ENCODE measurements at places on chromosomes 2 and 18. TPM values are rescaled to one million over a fixed set of nuclear protein-coding genes. Genes with fewer than 3 reads are reported as not detected.

- H3K4me3 ChIP-seq, result no peak overlapping the region
- H3K36me3 ChIP-seq, result no peaks in the 10 kb centered on the region
- no peaks in the 10 kb centered on the region for H3K27me3 ChIP-seq
- no peak overlapping the region for H3K27ac ChIP-seq
- no peaks in the 10 kb centered on the region for H3K4me1 ChIP-seq
- DNase-seq, result no peak
Measured at GRCh38 chr2:98394595-98395153, 48.4 kb downstream of the CNGA3 start.

DNA sequence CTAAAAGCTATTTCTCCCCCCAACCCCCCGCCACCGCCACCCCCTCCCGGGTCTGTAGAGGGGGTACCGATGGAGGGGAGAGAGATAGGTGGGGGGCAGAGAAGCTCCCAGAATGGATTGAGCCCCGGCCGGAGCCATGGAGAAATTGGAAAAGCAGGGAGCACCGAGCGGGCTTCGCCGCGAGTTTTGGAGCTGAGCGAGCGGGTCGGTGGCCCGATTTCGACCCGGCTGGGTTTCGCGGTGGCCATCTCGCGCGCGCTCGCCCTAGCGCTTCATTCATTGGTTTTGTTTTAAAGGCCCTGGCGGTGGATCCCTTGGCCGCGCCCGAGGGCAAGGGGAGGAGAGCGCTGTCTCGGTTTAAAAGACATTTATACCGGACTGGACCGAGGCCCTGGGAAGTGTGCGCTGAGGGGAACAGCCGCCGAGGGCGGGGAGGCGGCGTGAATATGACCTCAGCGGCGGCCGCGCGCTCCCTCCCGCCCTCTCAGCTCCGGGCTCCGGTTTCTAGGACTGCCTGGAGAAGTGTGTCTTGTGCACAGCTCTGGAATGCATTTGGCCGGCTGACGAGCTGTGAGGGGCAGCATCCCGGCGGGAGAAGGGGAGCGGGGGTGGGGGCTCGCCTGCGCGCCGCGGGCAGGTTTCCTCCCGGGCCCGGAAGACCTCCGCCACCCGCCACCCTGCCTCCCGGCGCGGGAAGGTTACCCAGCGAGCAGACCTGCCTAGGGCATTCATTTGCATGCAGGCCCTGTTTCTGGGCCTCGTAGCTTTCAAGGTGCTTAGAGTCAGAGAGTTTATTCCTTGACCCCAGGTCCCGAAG, 1.7 kb upstream of the SMAD7 start:
- DNase-seq, result peak; percentile 50
- H3K36me3 ChIP-seq, result no peaks in the 10 kb centered on the region
- H3K4me1 ChIP-seq, result peaks cover 34% of the 10 kb centered on the region
- H3K27ac ChIP-seq, result peak overlapping the region; percentile 82
- H3K4me3 ChIP-seq, result peak overlapping the region; percentile 78

- H3K27ac ChIP-seq, result no peak overlapping the region
- peaks cover 97% of the 10 kb centered on the region for H3K36me3 ChIP-seq
- no peak for DNase-seq
Measured at GRCh38 chr2:241087420-241088268, 14.4 kb downstream of the MTERF4 start.

Gene RGPD4
- not detected for total RNA-seq

Gene SIX2
- total RNA-seq, result 3.3 TPM

DNA sequence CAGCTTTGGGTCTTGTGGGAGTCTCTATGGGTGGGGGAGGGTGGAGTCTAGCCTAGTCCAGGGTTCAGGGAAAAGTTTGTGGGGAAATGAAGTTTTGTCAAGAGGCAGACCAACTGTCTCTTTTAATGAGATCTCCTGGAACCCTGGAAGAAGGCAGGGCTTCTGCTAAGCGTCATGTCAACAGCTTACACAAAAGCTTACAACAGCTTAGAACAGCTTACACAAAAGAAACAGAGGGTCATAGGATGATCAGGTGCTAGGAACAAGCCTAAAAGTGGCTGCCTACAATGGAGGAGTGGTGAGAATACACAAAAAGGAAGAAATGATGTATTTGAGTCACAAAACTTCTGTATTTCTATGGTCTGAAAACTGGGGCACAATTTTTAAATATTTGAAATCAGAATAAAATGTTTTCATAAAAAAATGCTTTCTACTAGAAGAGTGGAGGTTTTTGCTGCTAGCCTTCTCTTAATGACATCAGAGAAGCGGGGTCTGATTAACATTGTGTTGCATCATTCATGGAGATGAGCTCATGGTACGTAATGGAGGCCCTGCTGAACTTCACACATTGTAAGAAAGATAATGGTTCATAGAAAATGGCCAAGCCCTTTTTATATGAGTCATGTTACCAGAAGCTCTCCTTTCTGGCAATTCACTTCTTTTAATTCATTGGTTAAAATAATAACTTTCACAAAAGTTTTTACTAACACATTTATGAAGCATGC, 351.0 kb downstream of the PIK3C3 start:
- H3K4me3 ChIP-seq, result no peak overlapping the region
- H3K36me3 ChIP-seq, result no peaks in the 10 kb centered on the region
- H3K27me3 ChIP-seq, result no peaks in the 10 kb centered on the region
- no peak for DNase-seq
- no peaks in the 10 kb centered on the region for H3K4me1 ChIP-seq
- H3K27ac ChIP-seq, result no peak overlapping the region

DNA sequence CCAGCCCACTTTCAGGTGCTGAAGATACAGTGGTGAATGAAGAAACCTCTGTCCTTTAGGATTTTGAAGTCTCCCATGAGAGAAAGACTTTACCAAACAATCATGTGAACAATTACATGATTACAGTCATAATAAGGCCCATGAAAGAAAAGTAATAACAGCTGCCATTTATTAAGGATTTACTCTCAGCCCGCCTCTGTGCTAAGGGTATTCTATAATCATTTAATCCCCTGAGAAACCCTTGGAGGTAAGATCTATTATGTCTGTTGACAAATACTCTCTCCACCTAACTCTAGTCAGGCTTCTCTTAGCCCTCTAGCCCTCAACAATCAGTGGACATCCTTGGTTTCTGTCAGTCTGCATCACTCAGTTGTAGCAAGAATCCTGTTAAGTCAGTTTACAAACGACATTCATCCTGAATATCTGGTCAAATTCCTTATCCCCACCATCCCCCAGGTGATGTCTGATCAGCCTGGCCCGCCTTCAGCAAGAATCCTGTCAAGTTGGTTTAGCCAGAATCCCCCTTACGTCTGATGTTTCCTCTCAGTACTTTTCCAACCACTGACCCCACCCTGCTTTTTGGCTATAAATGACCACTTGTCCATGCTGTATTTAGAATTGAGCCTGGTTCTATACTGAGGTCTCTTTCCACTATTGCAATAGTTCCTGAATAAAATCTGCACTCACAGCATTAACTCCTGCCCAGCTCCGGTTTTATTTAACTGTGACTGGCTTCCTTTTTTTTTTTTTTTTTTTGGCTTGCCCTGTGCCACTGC, 12.2 kb upstream of the SOCS6 start:
- H3K27me3 ChIP-seq, result no peaks in the 10 kb centered on the region
- H3K36me3 ChIP-seq, result no peaks in the 10 kb centered on the region
- no peaks in the 10 kb centered on the region for H3K4me1 ChIP-seq
- no peak overlapping the region for H3K27ac ChIP-seq
- no peak for DNase-seq

DNA sequence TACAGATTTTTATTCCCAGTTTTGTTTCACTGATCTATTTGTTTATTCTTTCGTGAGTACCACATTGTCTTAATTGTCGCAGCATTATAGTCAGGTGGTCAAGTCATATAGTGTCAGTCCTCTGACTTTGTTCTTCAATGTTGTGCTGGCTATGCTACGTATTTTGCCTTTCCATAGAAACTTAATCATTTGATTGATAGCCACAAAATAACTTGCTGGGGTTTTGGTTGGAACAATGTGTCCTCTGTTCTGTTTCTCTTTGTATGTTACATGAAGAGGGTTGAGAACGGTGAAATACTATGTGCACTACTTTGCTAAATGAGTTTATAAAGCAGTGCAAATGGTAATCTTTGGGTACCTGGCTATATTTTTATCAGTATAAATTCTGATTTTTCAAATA, 64.9 kb upstream of the TTC27 start:
- DNase-seq, result no peak
- no peak overlapping the region for H3K4me3 ChIP-seq
- H3K4me1 ChIP-seq, result no peaks in the 10 kb centered on the region
- no peak overlapping the region for H3K27ac ChIP-seq

- no peaks in the 10 kb centered on the region for H3K36me3 ChIP-seq
- H3K4me3 ChIP-seq, result peak overlapping the region; percentile 13
- DNase-seq, result no peak
- no peaks in the 10 kb centered on the region for H3K4me1 ChIP-seq
- peaks cover 25% of the 10 kb centered on the region for H3K27me3 ChIP-seq
Measured at GRCh38 chr18:72869226-72870185, 1.7 kb upstream of the NETO1 start.

DNA sequence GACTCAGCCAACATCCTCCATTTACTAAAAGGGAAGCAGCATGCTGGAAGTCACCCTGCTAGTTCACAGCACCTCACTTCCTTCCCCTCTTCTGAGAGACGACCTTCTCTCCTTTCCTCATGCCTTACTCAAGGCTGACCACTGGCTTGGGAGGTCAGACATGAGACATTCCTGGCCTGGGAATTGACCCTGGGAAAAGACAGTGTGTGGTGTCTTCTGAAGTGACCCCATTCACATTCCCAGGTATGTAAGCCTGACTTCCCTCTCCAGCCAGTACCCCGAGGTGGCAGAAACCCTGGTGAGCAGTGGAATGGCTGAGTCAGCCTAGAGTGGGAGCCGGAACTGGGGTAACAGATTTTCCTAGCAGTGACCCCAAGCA, 92.4 kb downstream of the PLB1 start:
- no peaks in the 10 kb centered on the region for H3K27me3 ChIP-seq
- H3K36me3 ChIP-seq, result no peaks in the 10 kb centered on the region
- H3K4me1 ChIP-seq, result peaks cover 5% of the 10 kb centered on the region

DNA sequence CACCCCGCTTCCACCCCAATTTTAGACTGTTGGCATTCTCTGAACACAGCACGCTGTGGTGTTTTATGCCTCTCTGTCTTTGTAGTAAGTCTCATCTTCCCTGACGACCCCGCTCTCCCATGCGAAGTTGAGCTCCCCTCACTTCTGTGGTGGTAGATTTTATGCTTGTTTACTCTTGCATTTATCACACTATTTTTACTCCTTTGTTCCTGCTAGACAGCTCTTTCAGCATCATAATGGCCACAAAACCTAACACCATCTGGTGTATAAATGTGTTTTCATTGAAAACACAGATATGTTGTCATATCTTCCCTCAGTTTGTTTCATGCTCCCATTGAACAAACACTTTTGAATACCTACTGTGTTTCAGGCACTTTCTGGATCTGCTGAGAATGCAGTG, 57.1 kb downstream of the PKP4 start:
- H3K4me3 ChIP-seq, result no peak overlapping the region
- H3K27ac ChIP-seq, result no peak overlapping the region
- DNase-seq, result no peak
- no peaks in the 10 kb centered on the region for H3K27me3 ChIP-seq
- no peaks in the 10 kb centered on the region for H3K36me3 ChIP-seq

- H3K27ac ChIP-seq, result no peak overlapping the region
- no peak overlapping the region for H3K4me3 ChIP-seq
- no peaks in the 10 kb centered on the region for H3K27me3 ChIP-seq
- no peak for DNase-seq
Measured at GRCh38 chr18:45006934-45007333, 326.2 kb downstream of the SETBP1 start.

DNA sequence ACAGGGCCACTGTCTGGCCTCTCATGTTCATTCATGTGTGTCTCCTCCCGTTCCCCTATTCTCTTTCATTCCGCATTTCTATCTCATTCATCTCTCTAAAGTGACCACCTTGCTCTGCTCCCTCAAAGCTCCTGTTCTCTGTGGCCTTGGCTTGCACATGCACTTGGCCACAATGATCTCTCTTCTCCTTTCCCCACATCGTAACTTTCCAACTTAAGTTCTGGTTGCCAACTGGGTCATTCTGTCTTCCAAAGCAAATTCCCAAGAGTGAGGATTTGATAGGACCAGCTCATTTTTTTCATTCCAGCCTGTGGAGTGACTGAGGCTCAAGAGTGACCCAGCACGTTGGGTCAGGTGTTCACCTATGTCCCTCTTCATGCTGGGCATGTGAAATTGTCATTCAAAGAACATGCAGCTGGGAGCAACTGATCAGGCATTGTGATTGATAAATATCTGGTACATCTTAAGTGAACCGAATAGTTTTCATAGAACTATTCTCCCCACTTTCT, 14.3 kb upstream of the ITGA6 start:
- no peak for DNase-seq
- no peak overlapping the region for H3K4me3 ChIP-seq
- no peaks in the 10 kb centered on the region for H3K36me3 ChIP-seq
- H3K27me3 ChIP-seq, result no peaks in the 10 kb centered on the region
- H3K27ac ChIP-seq, result no peak overlapping the region
- peaks cover 11% of the 10 kb centered on the region for H3K4me1 ChIP-seq

GRCh38 chr18:63150942-63151421, 168.6 kb downstream of the BCL2 start:
- DNase-seq, result no peak
- no peak overlapping the region for H3K27ac ChIP-seq
- no peaks in the 10 kb centered on the region for H3K36me3 ChIP-seq
- no peaks in the 10 kb centered on the region for H3K4me1 ChIP-seq
- H3K4me3 ChIP-seq, result no peak overlapping the region

DNA sequence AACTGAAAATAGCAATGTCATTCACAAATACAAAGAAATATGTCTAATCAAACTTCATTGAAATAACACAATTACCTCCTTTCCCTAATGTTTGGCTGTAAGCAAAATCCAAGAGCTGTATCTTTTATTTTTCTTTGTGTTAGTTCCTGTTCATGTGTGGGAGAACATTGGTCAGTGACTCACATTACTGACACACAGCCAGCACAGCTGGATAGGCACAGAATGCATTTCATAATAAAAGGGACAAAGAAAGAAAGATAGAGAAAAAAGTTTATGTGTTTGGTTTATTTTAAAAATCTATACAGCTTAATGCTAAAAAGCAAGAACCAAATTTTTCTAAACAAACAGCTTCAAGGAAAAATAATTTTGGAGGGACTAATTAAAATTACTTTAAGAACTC, 185.6 kb upstream of the COL3A1 start:
- no peaks in the 10 kb centered on the region for H3K27me3 ChIP-seq
- H3K27ac ChIP-seq, result peak overlapping the region; percentile 19
- H3K4me1 ChIP-seq, result no peaks in the 10 kb centered on the region
- DNase-seq, result peak; percentile 89
- no peaks in the 10 kb centered on the region for H3K36me3 ChIP-seq
- no peak overlapping the region for H3K4me3 ChIP-seq

- no peaks in the 10 kb centered on the region for H3K36me3 ChIP-seq
- no peaks in the 10 kb centered on the region for H3K27me3 ChIP-seq
- H3K4me1 ChIP-seq, result peaks cover 47% of the 10 kb centered on the region
- no peak overlapping the region for H3K4me3 ChIP-seq
- peak overlapping the region; percentile 36 for H3K27ac ChIP-seq
Measured at GRCh38 chr2:46943881-46944798, 28.5 kb upstream of the MCFD2 start.

GRCh38 chr2:102498414-102498813, 25.4 kb downstream of the SLC9A4 start:
- no peaks in the 10 kb centered on the region for H3K36me3 ChIP-seq
- no peaks in the 10 kb centered on the region for H3K4me1 ChIP-seq
- no peak overlapping the region for H3K4me3 ChIP-seq
- no peak for DNase-seq

GRCh38 chr2:64661741-64662169, 8.0 kb upstream of the SERTAD2 start:
- H3K27me3 ChIP-seq, result no peaks in the 10 kb centered on the region
- H3K36me3 ChIP-seq, result no peaks in the 10 kb centered on the region
- DNase-seq, result no peak
- H3K27ac ChIP-seq, result no peak overlapping the region

Gene TMEM237
- total RNA-seq, result 32.1 TPM

- H3K27ac ChIP-seq, result peak overlapping the region; percentile 44
- no peaks in the 10 kb centered on the region for H3K27me3 ChIP-seq
- H3K4me3 ChIP-seq, result peak overlapping the region; percentile 59
- no peaks in the 10 kb centered on the region for H3K36me3 ChIP-seq
- DNase-seq, result no peak
Measured at GRCh38 chr18:55780586-55781071, 192.6 kb upstream of the TCF4 start.

Data from tibial nerve (tissue), 4 donors.